Common myeloid progenitor, CD34-positive (primary cell): ENCODE measurements at places on chromosomes 2 and 18.

DNA sequence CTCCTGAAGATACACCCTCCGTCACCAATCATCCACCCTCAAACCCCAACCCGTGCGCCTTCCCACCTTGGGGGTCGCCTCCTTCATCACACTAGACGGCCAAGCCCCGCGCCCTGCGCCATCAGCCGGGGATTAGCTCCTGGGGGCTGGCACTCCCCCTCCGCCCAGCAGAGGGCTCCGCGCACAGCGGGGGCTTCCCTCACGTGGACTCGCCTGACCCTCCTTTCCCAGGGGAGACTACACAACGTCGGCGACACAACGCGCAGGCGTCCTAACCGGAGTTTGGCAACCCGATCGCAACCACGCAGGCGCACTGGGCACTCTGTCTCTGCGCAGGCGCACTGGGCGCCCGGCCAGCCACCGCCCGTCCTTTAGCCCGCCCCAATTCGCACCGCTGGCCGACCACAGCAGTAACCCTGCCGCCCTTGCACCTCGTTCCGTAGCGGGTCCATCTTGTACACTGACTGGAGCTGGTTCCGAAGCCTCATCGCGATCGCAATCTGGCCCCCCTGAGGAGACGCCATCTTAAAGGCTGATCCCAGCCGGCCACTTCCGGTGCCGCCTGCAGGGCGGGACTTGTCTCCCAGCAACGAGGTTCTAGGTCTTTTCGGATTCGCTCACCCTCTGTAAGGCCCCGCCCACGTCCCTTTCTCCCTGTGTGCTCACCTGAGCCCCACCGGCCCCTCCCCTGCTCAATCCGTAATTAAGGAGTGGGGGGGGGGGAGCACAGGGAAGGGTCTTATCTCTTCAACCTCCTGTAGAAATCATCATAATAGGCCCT is at the start of gene PCGF1:
Gene PCGF1, minus strand, starts transcription at position 551 of the 781 bp plus-strand sequence. Its CDS starts 27 bp downstream, at position 524.
- DNase-seq = peak; percentile 98

- DNase-seq = no peak
These were observed 630.8 kb upstream of the PIK3C3 start for GRCh38 chr18:41324020-41324791.

GRCh38 chr2:150572961-150573395 is 85.5 kb upstream of the RND3 start:
- no peak for DNase-seq

GRCh38 chr2:168770796-168771195 is 31.6 kb upstream of the NOSTRIN start:
- no peak for DNase-seq

DNA sequence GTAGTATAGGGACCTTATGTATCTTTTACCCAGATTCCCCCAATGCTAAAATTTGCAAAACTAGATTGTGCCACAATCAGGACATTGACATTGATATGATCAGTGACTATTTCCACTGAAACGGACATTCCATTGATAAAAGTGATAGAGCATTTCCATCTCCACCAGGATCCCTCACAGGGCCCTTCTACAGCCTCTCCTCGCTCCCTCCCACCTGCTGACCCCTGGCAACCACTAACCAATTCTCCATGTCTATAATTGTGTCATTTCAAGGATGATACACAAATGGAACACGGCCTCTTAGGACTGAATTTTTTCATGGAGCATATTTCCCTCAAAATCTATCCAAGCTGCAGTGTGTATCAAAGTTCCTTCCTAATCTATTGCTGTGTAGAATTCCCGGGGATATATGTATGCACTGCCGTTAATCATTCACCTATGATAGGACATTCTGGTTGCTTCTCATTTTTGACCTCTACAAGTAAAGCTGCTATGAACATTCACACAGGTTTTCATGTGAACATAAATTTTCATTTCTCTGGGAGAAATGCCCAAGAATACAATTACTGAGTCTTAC is 67.3 kb downstream of the UXS1 start:
- no peak for DNase-seq

DNA sequence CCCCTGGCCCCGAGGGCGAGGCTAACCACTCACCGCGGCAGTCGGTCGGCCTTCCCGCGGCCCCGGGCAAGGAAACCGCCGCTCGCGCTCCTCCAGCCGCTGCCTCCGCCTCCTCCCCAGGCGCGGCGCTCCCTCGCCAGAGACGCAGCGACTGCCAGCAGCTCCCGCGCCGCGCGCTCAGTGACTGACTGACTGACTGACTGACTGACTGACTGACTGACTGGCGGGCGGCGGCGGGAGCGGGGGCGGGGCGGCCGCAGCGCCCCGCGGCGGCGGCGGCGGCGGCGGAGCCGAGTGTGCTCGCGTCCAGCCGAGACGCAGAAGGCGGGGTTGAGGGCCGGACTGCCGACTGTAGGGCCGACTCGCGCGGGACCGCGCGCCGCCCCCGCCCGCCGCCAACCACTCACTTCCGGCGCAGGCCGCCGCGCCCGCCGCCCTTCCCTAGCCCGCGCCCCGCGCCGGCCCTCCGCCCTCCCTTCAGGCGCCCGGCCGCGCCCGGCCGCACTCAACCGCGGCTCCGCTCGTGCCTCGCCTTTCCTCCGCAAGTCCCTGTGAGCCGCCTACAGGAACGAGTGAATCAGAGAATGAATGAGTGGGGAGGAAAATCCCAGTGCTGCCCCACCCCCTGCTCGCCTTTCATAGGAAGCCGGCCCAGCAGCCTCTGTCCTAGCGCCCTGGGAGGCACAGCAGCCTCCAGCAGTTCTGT is at the start of gene RAPH1:
Gene RAPH1, minus strand, starts transcription at position 224 of the 706 bp plus-strand sequence. CDS start 39,948 bp downstream, outside the sequence.
- no peak for DNase-seq

DNA sequence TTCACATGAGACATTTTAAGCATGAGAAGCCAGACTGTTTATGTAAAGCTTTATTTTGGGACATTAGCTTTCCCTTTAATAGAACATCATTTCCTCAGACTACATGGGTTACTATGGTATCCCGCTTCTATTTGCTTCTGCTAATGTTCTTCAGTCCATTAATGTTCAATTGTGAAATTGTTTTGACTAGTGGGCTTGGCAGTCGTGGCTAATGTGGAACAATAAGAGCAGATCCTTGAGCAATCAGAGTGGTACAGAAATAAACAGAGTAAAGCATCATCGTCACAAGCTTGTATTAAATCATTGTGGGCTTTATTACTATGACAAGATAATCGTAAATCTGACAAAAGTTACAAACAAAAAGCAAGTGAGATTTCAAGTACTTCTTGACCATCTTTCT is 60.2 kb downstream of the PDE1A start:
- DNase-seq = no peak

GRCh38 chr2:146879882-146880281 is 964.9 kb upstream of the ACVR2A start:
- DNase-seq = no peak

GRCh38 chr18:60471652-60472051 is 99.1 kb upstream of the MC4R start:
- no peak for DNase-seq

DNA sequence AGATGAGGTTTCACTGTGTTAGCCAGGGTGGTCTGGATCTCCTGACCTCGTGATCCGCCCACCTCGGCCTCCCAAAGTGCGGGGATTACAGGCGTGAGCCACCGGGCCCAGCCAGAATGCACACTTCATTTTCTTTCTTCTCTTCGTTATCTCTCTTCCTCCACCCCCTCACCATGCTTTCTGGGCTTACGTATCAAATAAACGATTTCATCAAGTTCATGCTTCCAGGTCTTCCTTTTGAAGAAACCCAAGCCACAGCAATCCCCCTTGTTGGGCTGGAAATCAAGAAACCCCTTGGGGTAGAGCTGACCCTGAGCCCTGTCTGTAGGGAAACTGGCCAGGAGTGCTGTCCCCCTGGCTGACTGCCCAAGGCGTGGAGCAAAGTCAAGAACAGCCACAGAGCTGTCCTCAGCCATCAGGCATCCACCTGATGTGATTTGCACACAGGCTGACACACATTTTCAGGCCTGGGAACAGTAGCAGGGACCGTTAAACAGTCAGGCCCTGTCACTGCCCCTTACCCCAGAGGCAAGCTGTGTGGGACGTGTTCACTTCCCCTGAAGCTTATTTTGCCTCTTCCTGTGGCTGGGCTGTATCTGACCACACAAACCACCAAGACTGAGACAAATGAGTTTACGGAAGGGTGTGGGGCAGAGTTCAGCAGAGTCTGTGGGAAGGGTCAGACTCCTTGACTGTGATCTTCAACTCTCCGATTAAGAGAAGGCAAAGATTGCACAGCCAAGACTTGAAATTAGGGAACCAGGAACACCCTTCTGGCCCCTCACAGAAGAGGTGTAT is 15.1 kb upstream of the NMUR1 start:
- peak; percentile 81 for DNase-seq

GRCh38 chr2:21047141-21048009 is 3.5 kb upstream of the APOB start:
- no peak for DNase-seq

- peak; percentile 14 for DNase-seq
These were observed 918 bp downstream of the EIF5B start for GRCh38 chr2:99338029-99338585.

- DNase-seq = no peak
These were observed 238.9 kb downstream of the FHOD3 start for GRCh38 chr18:36536426-36536825.

- no peak for DNase-seq
These were observed 37.3 kb upstream of the CREB1 start for GRCh38 chr2:207492461-207492860.

GRCh38 chr2:238380785-238381184 is 45.9 kb upstream of the ASB1 start:
- DNase-seq = no peak

GRCh38 chr18:38709122-38709521 is 1143.5 kb upstream of the CELF4 start:
- DNase-seq = no peak

DNA sequence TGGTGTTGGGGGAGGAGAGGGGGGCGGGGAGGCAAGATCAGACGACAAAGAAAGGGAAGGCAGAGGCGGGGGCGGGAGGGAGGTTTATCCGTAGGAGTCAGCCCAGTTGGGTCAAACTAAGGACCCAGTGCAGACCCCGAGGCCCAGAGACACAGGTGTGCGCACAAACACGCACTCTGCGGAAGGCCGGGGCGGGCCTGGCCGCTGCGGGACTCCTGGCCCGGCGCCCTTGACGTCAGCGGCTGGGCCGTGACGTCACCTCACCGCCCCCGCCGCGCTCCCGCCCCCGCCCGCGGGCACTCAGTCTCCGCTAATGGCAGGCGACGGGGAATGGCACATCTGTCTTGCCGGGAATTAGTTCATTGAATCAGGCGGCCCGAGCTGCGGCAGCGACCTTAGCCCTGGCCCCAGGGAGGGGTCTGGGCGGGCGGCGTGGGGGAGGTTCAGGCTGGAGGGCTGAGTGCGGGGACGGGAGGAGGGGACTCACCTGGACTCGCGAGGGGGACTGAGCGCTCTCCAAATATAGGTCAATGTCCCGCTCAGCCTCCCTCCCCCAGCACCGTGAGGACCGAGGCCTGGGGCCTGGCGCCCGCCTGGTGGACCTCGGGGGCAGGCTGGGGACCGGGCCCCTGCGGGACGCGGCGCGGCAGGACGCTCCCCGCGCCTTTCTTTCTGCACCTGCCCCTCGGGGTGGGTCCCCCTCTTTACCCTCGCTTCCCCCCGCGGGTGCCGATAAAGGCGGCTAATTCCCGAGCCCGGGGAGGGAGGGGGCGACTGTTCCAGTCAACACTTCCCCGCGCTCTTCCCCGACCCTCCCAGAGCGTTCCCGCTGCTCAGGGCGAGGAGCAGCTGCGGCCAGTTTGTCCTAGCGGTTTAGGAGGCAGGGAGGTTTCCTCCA is 15.5 kb upstream of the ECEL1 start:
- DNase-seq = peak; percentile 48

DNA sequence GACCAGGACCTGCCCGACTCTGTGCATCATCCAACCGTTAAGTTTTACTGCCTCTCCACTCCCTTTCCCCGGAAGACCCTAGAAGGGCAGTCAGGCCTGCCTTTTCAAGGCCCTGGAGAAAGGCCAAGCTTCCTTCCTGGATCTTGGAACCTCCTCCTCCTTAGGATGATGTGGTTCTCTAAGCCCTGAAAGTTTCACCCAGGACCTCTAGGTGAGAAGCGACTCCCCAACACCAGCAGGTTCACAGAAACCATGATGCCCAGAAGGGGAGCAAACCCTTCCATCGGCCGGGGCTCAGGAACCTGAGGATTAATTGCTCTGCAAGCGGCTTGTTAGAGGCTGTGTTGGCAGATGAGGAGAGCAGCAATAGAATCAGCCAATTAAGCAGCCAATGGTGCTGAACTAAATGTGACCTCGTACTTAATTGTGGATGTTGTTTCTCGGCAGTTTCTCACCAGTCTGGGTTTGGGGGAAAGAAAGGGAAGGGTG is 94.2 kb upstream of the FZD7 start:
- no peak for DNase-seq

DNA sequence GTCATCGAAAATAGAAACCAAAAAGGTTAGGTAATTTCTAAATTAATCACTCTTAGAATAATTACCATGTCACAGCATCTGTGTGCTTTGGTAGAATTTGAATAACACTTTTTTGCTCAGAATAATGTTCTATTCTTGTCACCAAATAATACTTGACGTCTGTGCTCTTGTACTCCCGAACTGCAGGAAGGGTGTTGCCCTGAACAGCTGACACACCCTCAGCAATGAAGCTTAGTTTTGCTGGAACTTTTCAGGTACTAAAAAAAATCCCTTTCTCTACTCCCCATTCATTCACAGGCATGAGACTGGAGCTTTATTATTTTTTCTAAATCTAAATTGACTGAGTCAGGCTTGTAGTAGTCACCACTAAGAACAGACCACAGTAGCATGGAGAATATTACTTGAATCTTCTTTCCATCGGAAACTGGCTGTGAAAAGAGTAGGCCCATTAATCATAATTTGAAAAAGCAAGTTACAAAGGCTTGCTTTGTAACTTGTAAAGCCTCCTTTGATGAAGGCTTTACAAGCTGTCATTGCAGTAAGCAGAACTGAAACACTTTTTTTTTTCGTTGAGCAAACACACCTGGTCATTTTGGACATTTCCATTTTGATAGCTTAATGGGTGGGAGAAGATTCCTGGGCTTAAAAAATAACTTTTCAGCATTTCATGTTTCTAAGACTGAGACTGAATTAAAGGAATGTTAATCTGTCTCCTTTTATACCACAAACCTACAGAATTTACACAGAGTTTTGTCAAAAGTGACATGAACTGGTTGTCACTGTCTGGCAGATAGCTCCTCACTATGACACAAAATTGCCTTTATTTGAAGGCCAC is 70.3 kb upstream of the PELI1 start:
- DNase-seq = peak; percentile 36

GRCh38 chr2:24077535-24077877 is 1.4 kb upstream of the SF3B6 start:
- DNase-seq = no peak

DNA sequence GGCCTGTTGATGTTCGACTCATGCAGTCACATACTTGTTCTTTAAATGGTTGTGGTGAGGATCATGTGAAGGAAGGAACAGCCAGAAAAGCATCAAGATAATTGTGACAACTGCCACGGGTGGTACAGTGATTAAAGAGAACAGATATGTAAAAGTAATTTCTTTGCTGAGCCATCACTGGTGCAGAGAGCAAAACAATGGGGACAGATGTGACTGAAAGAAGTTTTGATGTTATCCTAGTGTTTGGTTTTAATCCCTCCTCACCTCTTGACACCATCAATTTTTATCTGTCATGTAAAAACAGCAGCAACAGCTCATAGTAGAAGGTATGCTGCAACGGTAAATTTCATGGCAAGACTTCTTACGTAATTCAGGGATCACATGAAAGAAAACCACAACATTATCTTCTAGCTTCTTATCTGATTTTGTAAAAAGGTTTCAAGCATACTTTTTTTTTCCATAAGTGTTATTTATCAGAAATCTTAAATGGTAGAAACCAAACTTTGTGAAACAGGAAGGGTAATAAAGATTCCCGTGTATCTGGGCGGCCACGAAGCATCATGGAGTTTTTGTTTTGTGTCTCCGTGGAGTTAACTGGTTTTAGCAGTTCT is 65.2 kb downstream of the PLCL1 start:
- DNase-seq = peak; percentile 73

- DNase-seq = no peak
These were observed 1257.7 kb upstream of the CDH2 start for GRCh38 chr18:29434650-29435049.
